ENCODE measurements at places on chromosomes 2 and 18.

- no peak for DNase-seq
Observed at GRCh38 chr2:240948905-240949790, 43.0 kb downstream of the CROCC2 start.

- DNase-seq: no peak
Observed at GRCh38 chr2:185955050-185955449, 216.4 kb downstream of the FSIP2 start.

DNA sequence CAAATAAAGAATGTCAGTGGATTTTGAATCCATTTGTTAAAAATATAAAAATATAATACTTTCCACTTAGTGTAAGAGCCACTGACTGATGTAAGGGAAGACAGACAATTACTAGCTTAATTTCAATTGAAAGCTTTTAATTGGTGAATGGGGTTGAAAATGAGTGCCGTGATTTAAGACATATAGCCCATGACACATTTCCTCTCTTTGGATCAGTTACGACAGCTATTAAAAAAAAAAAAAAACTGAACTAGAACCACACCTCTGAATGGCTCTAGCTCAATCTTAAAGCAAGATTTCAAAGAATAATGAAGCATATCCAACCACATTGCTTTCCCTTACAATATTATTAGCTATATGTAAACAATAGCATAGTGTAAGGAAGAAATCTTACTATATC lies 44.0 kb downstream of the CIB4 start:
- DNase-seq: no peak

GRCh38 chr2:64919261-64919660 lies 69.9 kb upstream of the SLC1A4 start:
- DNase-seq: no peak

- no peak for DNase-seq
Observed at GRCh38 chr18:48974304-48975119, 23.7 kb upstream of the SMAD7 start.

DNA sequence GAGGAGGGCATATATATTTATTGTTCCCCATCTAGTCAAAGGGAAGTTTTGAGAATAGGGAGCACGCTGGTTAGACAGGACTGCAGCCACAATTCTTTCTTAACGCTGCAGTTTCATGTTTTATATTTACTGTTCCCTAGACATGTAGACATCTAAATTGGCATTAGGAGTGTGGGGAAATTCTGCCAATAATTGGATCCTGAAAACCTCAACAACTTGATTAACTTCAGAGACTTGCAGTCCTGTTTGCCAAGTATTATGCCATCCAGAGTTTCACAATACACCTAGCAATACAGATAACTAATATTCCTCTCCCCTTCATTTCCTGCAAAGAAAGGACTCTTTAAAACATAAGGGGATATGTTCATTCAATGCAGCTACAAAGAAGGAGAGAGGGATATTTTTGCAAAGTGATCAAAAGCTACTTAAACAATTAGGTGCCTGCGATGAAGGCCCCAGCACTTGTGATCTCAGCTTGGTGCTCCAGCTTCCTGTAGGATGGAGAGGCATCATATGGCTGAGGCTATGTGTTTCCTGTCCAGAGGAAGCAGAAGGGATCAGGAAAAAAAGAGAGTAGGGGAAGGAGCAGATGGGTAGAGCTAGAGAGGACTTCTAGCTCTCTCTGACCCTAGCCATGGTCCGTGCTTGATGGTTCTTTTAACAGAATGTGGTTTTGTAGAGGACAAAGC lies 264.4 kb downstream of the MTX2 start:
- DNase-seq: no peak

DNA sequence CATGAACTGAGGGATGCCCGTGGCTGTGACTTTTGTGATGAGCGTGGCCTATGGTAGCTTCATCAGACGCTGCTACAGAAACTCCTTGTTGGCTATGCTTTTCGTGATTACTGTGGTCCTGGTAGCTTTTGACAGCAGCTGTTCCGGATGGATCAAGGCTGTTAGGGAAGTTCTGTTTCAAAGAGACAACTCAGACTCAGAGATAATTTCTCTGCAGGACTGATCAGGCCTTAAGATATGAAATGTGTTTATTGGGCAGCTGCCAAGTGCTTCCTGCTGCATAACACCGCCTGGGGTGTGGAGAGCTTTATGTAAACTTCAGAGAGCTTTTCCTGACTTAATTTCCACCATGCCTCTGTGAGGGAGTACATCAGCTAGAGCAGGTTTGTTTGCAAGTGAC lies 243.8 kb downstream of the TSN start:
- peak; percentile 21 for DNase-seq

DNA sequence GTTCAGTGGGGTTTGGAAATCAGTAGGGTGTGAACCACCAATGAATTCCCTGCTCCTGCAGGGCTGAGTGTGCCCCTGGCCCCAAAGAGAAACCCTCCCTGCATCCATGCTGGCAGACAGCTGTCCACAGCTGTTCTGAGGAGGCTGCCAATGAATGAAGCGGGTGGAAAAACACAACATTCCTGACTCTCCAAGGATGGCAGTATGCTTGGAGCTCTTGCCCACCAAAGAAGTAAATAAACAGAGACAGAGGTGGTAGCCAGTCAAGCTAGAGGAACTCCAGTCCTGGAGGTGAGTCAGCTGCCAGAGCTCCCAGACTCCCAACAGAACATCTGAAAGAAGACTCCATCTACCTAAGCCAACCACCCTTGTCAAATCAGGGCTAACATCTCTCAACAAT lies 6.2 kb downstream of the ZBTB7C start:
- no peak for DNase-seq

GRCh38 chr2:11583840-11584524 lies 50.1 kb downstream of the GREB1 start:
- peak; percentile 23 for DNase-seq

- no peak for DNase-seq
Observed at GRCh38 chr2:79982445-79982844, 322.1 kb downstream of the LRRTM1 start.

- no peak for DNase-seq
Observed at GRCh38 chr2:125679903-125680302, 976.1 kb upstream of the GYPC start.

GRCh38 chr2:82340578-82341053 lies 2036.1 kb upstream of the LRRTM1 start:
- no peak for DNase-seq

DNA sequence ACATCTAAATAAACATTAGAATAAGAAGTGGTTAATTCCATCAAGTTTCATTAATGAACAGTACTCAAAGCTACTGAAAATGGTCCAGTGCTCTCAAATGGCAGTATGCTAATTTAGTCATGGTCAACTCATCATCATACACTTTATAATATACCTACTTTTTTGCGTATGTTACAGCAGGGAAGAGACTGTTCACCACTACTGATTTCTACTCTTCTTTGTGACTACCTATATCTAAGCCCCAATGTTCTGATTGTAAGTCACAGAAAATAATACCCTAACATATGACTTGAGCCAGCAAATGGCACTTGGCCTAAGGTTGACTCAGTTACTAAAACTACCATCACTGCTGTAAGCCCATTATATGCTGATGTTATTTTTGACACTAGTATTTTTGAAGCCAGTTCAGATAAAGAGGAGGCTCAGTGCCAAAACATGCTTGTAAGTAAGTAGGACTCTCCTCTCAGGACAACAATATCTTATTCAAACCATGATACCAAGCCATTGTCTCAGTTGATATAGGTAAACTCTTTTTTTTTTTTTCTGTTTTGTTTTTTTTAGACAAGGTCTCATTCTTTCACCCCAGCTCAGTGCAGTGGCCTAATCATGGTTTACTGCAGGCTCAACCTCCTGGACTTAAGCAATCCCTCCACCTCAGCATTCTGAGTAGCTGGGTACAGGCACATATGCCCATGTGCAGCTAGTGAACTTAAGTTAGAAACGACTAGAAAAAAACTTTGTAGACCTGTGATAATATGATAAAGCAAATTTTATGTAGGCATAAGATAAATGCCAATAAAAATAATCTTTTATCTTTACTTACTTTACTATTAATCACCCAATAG lies 266.9 kb downstream of the ZNF385B start:
- no peak for DNase-seq

- no peak for DNase-seq
Observed at GRCh38 chr2:161754379-161754778, 130.2 kb downstream of the SLC4A10 start.

GRCh38 chr2:1162768-1163584 lies 212.3 kb downstream of the SNTG2 start:
- DNase-seq: no peak

DNA sequence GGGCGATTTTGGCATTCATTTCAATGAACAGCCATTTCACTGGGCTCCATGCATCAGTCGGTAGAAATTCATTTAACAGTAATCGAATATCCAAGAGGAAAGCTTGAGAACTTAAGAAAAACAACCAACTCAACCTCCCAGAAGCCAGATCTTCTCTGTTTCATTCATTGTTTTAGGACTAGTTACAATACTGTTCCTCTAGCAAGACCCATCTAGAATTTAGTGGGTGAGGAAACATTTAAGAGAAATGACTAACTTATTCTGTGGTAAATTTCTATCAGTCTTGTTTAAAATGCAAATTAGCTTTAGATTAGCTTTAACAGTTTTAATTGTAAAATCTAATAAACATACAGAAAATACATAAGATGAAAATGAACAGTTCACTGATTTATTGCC lies 81.4 kb upstream of the SMAD7 start:
- no peak for DNase-seq

DNA sequence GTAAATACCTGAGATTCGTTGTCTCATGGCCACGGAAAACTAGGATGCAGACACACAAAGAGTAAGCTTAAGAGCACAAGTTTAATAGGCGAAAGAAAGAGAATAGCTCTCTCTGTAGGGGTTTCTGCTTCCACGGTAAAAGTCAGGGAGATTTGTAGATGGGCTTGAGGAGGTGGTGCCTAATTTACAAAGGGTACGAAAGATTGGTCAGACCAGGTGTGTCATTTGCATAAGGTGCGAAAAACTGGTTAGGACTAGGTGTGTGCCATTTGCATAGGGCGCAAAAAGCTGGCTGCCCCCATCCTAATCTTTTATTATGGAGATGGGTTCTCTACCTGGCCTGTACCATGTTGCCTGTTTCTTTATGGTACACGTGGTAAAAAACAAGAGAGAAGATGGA lies 170.5 kb upstream of the DOK6 start:
- DNase-seq: no peak

DNA sequence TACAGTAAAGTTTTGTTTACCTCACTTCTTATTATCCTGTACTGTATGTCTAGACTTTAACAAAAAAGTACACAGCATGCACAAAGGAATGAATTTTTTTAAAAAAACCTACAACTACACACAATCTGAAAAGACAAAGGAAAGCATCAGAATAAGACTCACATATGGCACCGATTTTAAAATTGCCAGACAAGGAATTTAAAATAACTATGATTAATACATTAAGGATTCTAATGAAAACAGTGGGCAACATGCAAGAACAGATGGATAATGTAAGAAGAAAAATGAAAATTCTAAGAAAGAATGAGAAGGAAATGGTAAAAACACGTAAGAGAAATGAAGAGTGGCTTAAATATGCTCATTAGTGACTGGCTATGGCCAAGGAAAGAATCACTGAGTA lies 638.2 kb downstream of the FBXO15 start:
- DNase-seq: no peak

DNA sequence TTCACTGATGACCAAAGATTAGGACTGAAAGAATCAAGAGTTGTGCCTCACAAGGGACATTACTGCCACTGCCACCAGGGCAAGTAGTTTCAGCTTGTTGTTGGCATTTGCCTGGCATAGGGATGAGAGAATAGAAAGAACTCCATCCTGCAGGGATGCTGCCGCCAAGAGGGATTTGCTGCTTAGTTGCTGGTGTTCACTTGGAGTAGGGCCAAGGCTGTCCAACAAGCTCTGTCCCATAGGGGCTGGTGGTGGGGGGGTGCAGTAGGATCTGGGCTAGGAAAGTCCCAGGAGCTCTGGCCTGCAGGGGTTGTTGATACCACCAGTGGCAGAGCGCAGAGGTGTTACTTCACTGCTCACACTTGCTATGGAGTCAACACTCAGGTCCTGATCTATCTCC lies 84.9 kb upstream of the MGAT4A start:
- DNase-seq: no peak

DNA sequence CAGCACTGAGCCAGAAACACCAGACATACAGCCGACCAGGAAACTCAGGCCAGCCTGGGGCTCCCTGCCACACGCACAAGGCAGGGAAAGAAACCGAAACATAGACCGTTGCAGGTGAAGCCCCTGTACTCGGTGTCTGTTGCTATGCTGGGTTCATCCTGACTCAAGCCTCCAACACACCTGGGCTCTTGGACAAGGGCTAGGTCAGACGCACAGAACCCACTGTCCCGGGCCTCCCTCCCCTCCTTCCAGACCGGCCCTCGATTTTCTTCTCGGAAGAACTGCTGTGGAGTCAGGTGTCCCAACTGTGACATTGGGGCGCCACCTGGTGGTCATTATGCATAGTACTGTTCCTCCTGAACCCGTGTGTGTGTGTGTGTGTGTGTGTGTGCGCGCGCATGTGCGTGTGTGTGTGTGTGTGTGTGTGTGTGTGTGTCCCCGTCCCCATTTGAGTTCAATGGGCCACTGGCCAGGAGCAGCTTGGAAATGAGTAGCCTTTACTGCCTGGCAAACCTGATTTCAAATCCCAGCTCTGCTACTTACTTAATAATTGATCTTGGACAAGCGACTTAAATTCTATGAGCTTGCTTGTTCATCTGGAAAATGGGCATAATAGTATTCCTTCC lies 55.4 kb upstream of the GLI2 start:
- peak; percentile 71 for DNase-seq

DNA sequence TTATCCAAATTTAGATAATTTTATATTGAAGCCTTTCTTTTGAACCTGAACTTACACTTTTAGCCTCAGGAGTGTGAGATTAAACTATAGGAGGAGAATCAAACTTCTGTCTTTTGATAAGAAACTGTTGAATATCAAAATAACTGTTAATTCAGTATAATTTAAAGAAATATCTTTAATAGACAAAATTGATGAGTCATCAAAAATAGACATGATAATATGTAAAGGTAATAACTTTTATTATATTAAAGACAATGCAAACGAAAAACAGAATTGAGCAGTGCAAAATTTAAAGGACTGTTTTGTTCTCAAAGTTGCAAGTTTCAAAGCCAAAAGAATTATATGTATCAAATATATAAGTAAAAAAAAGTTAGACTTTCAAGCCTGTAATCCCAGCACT lies 2.0 kb upstream of the WDR35 start:
- no peak for DNase-seq

DNA sequence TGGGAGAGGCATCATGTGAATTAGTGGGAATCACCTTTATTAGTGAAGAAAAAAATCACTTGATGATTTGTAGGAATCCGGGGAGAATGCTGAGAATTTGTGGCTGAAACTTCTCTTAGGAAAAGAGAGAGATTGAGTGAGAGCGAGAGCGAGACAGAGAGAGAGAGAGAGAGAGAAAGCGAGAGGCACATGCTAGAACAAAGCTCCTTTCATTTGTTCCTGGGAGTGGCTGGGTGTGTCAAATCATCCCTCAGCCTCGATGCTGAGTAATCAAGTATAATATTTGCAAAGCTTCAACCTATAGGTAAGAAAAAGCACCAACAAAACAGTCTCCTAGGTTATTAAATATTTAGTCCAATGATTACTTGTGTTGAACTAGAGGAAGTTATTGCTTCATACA lies 4.4 kb upstream of the SERPINB5 start:
- DNase-seq: no peak

- peak; percentile 3 for DNase-seq
Observed at GRCh38 chr2:95062242-95063085, 37.0 kb downstream of the MAL start.
